ENCODE measurements at places on chromosomes 6 and 20.
A peak's percentile ranks its signal among the peaks of the same experiment; 100 is the strongest.

- no peak for DNase-seq
Observed at GRCh38 chr6:121008553-121008952, 325.7 kb downstream of the TBC1D32 start.

DNA sequence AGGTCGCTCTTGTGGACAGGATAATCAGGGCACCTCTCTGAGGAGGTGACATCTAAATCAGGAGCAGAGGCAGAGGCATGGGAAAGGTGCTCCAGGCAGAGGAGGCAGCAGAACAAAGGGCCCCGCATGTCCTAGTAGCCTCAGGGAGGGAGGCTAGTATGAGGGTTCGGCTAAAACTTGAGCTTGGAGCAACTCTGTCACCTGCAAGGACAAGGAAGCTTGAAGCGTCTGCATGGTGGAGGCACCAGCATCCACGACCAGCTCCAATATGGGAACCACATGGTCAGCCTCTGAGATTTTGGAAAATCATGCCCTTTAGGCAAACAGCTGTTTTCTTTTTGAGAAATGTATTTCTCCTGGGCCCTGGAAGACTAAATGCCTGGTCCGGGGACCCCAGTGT, 13.0 kb upstream of the MPC1 start:
- DNase-seq = no peak

GRCh38 chr6:98836025-98836961, 1.9 kb downstream of the POU3F2 start:
- peak; percentile 83 for DNase-seq

GRCh38 chr20:43015566-43015965, 174.1 kb downstream of the PTPRT start:
- DNase-seq = no peak

DNA sequence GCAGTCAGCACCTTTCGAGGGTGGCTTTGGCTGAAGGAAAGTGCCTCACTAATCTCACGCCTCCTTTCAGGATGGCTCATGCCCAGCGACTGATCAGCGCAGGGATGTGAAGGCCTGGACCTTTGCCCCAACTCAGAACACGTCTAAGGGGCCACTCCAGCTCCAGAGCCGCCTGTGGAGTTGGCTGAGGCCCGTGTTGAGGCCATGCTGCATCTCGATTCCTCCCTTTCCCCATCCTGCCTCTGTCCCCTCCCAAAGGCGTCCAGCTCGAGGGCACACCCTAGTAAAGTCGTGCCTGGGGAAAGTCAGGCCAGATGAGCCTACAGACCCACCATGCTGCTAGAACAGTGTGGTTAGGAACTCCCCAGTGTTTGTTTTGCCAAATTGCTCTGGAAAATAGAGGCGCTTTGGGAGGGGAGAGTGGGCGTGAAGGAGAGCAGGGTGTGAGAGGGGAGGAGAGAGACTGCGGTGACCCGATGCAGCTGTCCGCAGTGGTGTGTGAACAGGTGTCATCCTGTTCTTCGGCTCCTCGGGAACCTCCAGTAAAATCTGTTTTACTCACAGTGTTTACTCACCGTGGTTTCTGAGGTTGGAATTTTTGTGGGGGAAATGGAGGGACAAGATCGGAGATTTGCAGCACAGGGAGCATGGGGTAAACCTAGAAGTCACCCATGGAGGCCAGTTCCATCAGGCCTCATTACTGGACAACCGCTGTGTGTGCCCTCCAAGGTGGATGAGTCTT, 85.0 kb upstream of the PMEPA1 start:
- DNase-seq = peak; percentile 70

DNA sequence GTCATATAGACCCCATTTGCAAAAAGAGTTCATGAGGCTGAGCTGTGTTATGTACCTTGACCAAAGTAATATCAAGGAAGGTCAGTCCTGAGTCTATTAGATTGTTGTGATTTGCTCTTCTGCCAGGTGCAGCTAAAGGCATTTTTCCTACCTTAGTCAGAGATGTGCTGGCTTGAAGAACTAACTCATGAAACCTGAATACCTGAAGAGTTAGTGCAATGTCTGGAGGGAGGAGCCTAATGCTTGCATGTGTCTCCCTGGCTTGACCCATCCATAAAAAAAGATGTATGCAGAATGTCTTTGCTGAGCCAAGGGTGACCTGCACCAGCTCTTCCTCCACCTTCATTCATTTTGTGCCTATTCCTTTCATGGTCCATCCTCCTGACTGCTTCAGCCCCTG, 742.0 kb downstream of the KIF16B start:
- DNase-seq = no peak

DNA sequence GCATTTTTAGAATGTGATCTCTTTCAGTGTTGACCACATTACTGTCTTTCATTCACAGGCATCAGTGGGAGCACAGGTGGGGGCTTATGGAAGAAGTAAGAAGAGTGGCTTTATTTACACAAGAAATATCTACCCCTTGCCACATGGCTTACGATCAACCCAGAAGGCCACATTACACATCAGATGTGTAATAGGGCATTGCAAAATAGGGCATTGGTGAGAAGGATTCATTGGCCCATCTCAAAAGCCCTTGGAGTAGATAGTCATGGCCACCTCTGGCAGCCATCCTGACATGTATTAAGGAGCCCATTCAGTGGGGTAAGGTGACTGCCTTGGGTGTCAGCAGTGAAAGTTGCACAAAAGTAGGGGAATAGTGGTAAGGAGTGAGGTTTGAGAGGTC, 97.5 kb downstream of the MAFB start:
- no peak for DNase-seq

DNA sequence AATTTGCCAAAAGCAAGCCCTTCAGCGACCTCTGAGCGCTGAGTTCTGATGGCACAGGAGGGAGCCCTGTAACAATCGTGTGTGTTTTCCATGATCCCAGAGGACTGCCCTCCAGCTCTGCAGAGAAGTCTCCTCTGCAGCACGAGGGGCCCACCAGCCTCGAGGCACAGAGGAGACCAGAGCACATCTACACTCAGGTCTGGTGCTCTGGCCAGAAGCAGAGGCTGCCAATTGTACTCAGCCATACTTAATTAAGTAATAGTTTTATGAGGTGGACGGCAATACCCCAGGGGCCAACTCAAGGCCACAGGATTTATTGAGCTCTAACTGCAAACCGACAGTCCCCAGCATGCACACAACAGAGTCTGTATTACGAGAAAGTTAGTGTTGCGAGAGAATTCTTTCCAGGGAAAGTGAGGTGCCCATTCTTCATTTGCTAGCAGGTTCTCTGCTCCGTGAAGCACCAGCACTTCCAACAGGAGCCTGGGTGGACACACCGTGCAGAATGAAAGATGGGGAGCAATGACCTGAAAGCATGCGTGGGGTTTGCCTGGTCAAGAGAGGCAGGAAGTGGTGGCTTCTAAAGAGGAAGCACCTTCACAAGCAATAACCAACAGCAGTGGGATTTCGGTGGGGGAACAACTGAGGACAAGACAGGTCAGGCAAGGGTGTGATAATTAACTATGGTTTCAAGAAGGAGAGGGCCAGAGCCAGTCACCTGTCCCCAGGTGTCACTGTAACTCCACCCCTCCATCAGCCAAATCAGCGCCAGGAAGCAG, 92.8 kb upstream of the FOXC1 start:
- no peak for DNase-seq

GRCh38 chr6:139240161-139241010, 51.4 kb downstream of the TXLNB start:
- DNase-seq = no peak

GRCh38 chr6:14787677-14788076, 458.2 kb upstream of the JARID2 start:
- DNase-seq = no peak

GRCh38 chr6:169824021-169824420, 72.6 kb downstream of the ERMARD start:
- peak; percentile 98 for DNase-seq

- DNase-seq = peak; percentile 93
Observed at GRCh38 chr6:127342946-127343808, at the start of gene ECHDC1. ECHDC1 (minus strand) TSS chr6:127343609; CDS start chr6:127331028, 12,581 bp downstream.

- DNase-seq = no peak
Observed at GRCh38 chr20:37823296-37823980, 79.5 kb upstream of the VSTM2L start.

DNA sequence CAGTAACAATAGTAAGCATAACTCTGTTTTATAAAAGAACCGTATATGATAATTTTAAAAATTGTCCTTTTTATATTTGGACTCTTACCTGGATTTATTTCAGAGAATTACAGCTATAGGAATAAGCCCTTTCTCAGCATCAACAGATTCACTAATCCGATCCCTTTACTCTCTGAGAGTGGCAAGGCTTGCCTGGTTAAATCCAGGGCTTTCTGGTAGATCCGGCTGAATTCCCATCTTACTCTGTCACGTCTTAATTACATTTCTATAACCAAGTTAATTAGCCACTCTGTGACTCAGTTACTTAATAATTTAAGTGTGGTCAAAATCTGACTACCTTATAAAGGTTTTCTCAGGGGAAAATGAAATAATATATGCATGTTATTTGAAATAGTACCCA, 294.7 kb downstream of the FRK start:
- DNase-seq = no peak

DNA sequence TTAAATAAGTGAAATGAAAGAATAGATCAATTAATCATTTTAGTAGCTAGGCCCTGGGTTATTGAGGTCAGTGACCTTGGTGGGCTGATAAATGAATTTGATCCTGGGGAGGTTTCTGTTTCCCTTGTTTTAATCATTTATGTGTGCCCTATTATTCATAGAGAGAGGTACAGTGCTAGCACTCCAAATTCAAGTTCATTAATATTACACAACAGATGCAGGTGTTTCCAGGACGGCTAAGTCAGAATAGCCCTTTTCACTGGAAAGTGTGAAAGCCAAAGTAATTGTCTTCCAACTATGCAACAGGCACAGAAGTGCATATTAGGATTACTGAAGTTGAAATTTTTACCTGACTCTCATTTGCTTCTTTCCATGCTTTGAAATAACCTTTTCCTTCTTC, 61.7 kb upstream of the SGK1 start:
- DNase-seq = no peak

DNA sequence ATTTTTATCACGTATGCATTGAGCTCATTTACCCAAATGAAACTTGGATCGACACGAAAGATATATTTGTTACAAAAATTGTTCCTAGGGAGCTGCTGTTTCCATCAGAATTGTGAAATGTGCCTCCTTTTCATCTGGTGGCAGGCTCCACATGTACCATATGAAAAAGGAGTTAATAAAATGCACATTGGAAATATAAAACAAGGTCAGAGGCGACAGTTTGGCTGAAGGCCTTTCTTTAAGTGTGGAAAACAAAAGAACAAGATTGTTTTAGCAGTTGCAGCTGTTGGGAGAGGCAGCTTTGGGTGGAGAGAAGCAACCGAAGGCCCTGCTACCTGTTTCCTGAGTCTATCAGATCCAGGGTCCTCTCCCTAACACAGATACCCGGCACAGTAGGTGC, 334.5 kb upstream of the NT5E start:
- no peak for DNase-seq

DNA sequence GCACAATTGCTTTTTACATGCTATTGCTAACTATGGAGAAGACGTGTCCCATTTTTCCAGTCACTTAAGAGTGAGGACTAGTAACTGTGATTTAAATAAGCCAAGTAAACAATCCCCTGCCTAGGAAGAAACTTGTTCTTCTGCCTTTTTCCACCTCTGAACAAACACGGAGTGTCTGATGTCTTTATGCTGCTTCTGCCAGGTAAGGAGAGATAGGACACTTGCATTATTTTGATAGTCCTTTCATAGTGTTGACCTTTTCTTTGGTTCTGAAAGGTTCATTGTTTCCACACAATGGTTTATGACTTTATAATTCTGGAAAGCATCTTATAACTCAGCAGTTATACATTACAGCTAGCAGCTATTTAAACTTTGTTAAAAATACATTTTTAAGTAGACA, 8.4 kb downstream of the LRP11 start:
- peak; percentile 41 for DNase-seq

DNA sequence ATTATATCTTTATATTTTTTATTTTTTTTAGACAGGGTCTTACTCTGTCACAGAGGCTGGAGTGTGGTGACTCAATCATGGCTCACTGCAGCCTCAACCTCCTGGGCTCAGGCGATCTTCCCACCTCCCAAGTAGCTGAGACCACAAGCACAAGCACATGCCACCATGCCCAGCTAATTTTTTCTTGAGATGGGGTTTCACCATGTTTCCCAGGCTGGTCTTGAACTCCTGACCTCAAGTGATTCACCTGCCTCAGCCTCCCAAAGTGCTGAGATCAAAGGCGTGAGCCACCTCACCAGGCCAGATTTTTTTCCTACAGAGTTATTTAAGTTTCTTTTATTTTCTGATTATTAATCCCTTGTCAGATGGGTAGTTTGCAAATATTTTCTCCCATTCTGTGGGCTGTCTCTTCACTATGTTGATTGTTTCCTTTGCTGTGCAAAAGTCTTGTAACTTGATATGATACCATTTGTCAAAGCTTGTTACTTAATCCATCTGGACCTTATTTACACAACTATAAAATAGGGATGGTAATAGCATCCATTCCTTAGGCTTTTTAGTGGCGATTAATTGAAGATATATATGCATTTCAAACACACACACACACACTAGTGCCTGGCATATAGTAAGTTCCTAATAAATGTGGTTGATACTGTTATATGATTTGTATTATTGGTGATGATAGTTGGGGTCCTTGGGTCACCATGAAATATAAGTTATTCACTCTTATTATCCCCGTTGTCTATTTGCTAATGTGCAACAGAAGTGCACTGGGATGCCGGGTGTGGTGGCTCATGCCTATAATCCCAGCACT, 187.1 kb downstream of the BCAS1 start:
- no peak for DNase-seq

DNA sequence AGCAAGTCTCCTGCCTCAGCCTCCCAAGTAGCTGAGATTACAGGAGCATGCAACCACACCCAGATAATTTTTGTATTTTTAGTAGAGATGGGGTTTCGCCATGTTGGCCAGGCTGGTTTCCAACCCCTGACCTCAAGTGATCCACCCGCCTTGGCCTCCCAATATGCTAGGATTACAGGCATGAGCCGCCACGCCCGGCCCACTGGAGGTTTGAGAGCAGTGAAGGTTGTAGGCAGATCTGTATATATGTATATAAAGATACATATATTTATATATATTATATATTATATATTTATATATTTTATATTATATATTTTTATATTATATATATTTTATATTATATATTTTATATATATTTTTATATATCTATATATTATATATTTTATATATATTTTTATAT, 38.2 kb upstream of the TTPAL start:
- no peak for DNase-seq

DNA sequence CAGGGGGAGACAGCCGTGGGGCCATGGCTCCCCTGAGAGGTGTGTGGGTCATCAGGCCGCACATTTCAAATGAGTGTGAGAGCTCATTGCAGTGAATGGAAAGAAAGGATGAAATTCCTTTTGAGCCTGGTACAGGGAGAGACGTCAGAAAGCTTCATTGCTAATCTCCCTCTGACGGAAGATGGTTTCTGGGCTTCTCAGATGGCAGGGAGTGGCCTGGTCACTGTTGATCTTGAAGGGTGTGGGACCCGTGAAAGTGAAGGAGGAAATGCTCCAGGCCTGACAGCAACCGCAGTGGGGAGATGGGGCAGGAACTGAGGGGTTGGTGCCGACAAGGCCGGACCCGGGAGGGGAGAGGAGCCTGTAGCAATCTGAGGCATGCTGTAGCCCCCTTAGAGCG, 127.4 kb downstream of the MYLK4 start:
- no peak for DNase-seq

- no peak for DNase-seq
Observed at GRCh38 chr6:75620381-75621304, 19.0 kb downstream of the SENP6 start.

All from NCI-H146 (cell line).